ENCODE measurements at places on chromosomes 11 and 22.

DNA sequence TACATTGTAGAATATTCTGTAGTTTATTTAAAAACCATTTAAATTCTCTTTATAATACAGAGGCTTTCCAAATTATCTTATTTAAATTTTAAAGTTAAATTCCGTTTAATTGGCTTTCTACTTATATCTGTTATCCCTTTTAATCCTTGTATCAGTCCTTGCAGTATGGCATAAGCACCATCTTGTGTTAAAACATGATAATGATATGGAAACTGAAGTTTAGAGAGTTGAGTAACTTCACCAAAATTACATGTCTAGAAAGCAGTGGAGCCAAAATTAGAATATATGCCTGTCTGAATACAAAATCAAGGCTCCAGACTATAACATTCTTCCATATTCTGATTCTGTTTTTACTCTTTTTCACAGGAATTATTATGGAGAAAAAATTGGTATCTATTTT, 57.0 kb downstream of the ANO5 start:
- DNase-seq, result no peak

DNA sequence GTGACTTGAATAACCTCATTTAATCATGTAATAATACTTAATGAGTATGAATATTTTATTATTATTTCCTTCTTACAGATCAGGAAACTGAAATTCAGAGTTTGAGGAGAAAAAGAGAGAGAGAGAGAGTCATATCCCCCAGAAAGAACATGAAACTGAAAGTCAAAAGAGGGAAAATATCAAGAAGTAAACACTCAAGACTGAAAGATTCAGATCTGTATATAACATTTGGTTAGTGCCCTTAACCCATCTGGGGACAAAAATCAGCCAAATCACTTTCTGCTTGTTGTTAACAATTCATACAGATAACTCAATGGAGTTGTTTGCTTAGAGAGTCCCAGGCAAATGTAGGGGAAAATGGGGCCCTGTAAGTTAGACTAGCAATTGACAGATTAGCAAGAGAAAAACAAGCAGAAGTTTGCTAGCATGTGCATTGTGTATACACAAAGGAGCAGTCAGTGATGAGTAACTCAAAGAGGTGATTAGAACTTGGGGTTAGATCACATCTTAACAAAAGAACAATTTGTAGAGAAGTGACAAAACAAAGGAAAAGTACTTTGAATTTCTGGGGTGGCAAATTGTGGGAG, 25.9 kb upstream of the MMP13 start:
- no peak for DNase-seq

- DNase-seq, result no peak
Measured at GRCh38 chr11:6419009-6419631, at the start of gene APBB1. TSS of gene APBB1 (minus strand) at chr11:6419094. CDS start at chr11:6411347, 7,747 bp downstream.

GRCh38 chr11:59403546-59403945, 22.7 kb downstream of the OR5A2 start:
- DNase-seq, result no peak

- DNase-seq, result peak; percentile 37
Measured at GRCh38 chr11:66466225-66467033, at the start of gene PELI3. TSS of gene PELI3 (plus strand) at chr11:66466905. CDS start at chr11:66468129, 1,224 bp downstream.

GRCh38 chr11:19053909-19054308, 6.6 kb downstream of the MRGPRX2 start:
- DNase-seq, result no peak

- no peak for DNase-seq
Measured at GRCh38 chr11:131447277-131447815, 76.9 kb downstream of the NTM start.

GRCh38 chr11:42043312-42043711, 583.9 kb upstream of the LRRC4C start:
- no peak for DNase-seq

- DNase-seq, result no peak
Measured at GRCh38 chr11:108559904-108560303, 33.7 kb downstream of the EXPH5 start.

- DNase-seq, result no peak
Measured at GRCh38 chr11:73469401-73469800, 93.2 kb downstream of the RELT start.

- no peak for DNase-seq
Measured at GRCh38 chr11:20369826-20370225, 6.3 kb downstream of the HTATIP2 start.

GRCh38 chr11:73229321-73229895, 11.3 kb downstream of the P2RY2 start:
- no peak for DNase-seq

DNA sequence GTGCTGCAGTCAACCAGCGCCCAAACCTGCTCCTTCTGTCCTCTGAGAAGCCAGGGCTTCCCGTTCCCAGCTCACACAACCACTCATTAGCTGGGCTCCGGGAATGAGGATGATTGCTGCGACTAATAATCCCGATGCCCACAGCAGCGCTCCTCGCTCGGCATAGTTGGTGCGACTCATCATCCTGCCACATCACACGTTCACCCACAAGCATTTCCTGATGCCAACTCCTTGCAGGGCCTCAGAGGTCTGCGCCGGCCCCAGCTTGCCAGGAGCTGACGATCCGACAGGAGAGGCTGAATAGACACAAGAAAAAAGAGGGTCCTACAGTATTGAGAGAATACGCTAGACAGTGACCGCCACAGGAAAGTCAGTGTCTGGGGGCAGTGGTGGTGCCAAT, 10.6 kb upstream of the CSNK1E start:
- no peak for DNase-seq

GRCh38 chr11:123702139-123702538, 39.3 kb downstream of the ZNF202 start:
- no peak for DNase-seq

DNA sequence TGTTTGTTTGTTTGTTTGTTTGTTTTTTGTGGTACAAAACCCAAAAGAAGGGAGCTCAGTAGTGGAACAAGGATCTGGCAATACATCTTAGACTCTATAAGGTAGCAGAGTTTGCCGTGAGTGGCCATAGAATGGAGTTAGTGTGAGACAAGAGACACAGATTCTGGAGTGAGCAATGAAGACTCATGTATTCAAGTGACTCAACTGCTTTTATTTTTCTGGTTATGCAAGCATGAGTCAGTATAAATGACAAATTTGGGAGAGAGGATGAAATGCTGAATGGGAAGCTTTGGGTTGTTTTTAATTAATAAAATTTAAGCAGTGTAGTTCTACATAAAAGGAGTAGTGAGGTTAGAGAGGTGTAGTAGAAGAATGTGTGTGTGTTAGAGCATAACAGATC, 143.6 kb upstream of the ANO5 start:
- no peak for DNase-seq

GRCh38 chr11:76291576-76292526, 85.5 kb upstream of the WNT11 start:
- no peak for DNase-seq

GRCh38 chr11:66850588-66851238, 6.2 kb upstream of the LRFN4 start:
- DNase-seq, result no peak

DNA sequence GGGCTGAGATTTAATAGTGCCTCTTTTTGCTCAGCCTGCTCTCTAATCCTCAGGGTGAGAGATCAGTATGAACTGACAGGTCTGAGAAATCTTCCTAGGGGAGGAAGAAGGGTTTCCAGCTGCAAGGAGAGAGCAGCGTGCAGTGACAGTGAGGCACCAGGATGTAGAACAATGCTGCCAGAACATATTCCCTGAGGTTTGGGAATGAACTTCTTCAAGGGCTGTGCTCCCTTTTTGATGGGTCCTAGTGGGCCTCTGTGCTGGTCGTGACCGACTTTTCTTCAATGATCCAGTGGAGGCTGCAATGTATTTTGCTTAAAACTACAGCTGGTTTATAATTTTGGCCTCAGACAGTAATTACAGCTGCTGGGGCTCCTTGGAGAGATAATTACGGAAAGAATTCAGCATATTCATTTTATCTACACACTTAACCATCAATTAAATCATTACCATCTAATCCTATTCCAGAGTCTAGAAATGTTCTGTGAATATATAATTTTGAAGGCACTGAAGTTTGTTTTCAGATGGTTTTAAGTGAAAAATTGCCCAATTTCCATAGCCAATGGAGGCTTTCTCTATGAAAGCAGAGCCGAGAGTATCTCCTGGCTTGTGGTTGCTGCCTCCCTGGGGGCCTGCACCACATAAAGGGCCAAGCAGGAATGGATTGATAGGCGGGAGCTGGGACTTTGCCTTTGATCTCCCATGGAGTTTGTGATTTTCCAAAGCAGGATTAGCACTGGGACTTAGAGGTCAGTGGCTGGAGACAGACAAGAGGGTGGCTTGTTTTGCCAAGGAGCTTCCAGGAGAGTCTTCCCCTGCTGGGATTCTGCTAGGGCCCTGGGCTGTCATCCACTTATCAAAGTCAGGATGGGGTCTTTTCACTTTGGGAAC, 41.0 kb upstream of the OLFML1 start:
- no peak for DNase-seq

DNA sequence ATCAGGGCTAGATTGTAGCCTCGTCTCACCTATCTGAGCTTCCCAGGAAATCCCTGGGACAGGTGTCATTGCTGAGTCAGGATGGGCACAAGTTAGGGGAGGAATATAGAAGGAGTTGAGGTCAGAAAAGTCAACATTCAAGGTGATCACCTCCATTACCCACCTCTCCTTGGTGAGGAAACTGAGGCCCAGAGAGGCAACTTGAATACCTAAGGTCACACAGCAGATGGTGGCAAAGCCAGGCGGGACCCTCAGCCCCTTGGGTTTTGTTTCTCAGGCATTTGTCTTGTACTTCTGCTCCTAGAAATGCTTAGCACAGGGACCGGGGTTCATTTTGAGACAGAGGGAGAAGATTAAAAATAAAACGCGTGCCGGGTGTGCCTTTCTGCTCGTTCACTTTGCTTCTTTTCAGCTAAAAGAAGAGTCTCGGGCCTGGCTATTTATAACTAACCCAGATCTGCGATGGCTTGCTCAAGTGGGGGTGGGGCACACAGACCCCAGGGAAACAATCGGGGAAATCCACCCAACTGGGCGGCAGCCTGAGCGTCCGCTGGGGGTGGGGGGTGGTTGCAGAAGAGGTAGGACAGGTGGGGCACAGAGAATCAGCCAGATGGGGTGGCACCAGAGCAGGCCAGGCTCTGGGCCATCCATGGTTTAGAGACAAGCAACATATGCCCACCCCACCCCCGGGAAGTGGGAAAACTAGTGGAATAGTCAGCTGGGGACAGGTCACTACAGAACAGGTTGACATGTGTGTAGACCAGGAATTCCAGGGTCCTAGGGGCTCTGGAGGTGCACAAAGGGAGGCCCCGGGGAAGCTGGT, 3.9 kb upstream of the GNAZ start:
- DNase-seq, result no peak

- no peak for DNase-seq
Measured at GRCh38 chr22:37526376-37526775, 7.2 kb upstream of the CARD10 start.

GRCh38 chr11:59574932-59575502, 40.6 kb downstream of the OSBP start:
- no peak for DNase-seq

- DNase-seq, result no peak
Measured at GRCh38 chr11:17692931-17693330, 26.4 kb upstream of the MYOD1 start.

GRCh38 chr11:126824035-126824607, 176.4 kb downstream of the KIRREL3 start:
- no peak for DNase-seq

- DNase-seq, result no peak
Measured at GRCh38 chr11:86663761-86664160, 8.7 kb downstream of the ME3 start.

DNA sequence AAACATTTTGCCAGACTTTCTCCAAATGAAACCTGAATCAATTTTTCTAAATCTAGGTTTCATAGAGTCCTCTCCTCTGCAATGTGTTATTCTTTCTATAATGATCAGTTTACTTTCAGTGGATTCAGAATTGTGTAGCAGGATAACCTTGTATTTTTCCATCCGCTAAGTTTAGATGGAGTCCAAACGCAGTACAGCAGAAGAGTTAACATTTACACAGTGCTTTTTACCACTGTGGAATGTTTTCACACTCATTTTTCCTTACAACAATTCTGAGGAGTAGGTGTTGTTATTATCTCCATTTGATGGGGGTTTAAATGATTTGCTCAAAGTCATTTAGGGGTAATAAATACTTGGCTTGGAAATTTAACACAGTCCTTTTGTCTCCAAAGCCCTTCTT, 9.6 kb downstream of the RAG1 start:
- DNase-seq, result no peak

- DNase-seq, result no peak
Measured at GRCh38 chr22:25068707-25069106, 116.2 kb downstream of the KIAA1671 start.

DNA sequence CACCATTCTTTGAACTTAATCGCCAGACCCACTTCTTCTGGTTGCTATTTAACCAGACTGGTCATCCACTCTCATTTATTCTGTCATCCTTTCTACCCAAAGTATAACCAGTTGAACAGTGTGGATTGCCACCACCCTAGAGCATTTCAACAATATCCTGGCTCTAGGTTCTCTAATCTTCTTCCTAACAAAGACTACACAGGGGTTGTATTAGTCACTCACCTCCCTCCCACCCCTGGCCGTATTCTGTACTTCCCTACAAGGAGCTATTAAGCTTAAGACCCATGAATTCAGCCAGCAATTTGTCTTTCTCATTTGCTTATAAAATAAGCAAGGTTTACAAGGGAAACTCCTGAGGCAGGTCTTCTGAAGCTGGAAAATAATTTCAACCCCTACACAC, 46.9 kb upstream of the CEP126 start:
- DNase-seq, result no peak

GRCh38 chr11:44573333-44573732, 7.9 kb downstream of the CD82 start:
- no peak for DNase-seq

- no peak for DNase-seq
Measured at GRCh38 chr22:18095101-18095805, 15.4 kb upstream of the TUBA8 start.

DNA sequence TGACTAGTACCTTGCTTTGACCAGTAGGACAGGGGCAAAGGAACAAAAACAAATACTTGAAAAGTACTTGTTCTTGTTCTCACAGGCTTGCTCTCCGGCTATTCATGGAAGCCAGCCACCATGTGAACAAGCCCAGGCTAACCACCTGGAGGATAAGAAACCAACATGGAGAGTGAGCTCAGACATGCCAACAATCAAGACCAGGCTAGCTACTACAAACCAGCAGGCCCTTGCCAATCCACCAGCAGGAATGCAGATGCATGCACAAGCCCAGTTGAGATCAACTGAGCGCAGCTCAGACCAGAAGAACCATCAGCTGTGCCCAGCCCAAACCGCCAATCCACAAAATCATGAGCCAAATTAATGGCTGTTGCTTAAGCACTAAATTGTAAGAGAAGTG, 180.1 kb upstream of the ISX start:
- no peak for DNase-seq

GRCh38 chr11:94649964-94650623, 82.9 kb downstream of the PIWIL4 start:
- no peak for DNase-seq

Measured in SK-N-MC (cell line).